Breast epithelium (tissue), 4 donors: ENCODE measurements at places on chromosomes 5 and 9. TPM values are rescaled to one million over a fixed set of nuclear protein-coding genes. Genes with fewer than 3 reads are reported as not detected.
A peak's percentile ranks its signal among the peaks of the same experiment; 100 is the strongest.

The NDUFB6 gene
- 37.4 TPM for total RNA-seq

DNA sequence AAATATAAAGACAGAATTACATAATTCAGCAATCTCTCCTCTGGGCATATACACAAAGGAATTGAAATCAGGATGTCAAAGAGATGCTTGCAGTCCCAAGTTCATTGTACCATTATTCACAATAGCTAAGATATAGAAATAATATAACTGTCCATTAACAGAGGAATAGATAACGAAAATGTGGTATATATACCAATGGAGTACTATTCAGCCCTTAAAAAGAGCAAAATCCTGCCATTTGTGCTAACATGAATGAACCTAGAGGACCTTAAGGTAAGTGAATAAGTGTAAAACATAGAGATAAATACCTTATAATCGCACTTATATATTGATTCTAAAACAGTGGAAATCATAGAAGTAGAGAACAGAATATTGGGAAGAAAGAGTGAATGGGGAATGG lies 7.0 kb downstream of the ST8SIA4 start:
- no peak for DNase-seq

- DNase-seq = peak; percentile 47
Observed at GRCh38 chr9:134627417-134628353, 13.9 kb upstream of the COL5A1 start.

DNA sequence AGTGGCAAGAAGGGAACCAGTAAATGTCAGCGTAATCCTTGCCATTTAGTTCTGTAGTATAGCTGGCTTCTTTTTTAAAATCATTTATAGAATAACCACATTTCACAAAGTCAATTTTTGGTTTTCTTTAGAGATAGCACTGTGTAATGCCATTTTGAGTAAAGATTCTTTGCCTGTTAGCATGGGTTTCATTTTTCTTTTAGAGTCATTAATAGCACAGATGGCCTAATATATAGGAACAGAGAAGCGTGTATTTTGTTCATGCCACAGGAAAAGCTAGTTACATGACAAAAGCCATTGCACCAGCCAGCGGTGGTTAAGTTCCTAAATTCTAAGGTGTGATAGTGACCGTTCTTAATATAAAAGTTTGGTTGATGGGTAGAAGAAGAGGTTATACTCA lies 1363.9 kb downstream of the MAT2B start:
- no peak for DNase-seq

The HBEGF gene
- total RNA-seq = 22.9 TPM

- DNase-seq = no peak
Observed at GRCh38 chr9:17090041-17090440, 44.8 kb upstream of the CNTLN start.

DNA sequence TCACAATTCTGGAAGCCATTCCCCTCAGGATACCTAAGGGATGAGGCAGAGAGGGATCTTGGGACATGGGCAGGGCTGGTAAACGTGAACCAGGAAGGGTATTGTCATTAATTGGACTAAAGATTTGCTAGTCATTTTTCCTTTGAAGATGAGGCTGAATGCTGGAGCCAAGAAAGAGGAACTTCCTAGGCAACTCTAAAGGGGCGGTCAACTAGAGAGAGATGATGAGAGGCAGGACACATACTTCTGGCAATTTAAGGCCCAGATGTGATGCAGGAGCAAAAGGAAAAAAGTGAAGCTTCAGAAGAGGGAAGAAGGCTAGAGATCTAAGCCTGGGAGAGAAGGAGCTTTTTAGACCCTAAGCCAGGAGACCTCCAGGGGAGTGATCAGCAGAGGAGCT lies 5.6 kb downstream of the GBA2 start:
- DNase-seq = no peak

The NEK6 gene
- 31.5 TPM for total RNA-seq

The SH3TC2 gene
- 2.3 TPM for total RNA-seq

DNA sequence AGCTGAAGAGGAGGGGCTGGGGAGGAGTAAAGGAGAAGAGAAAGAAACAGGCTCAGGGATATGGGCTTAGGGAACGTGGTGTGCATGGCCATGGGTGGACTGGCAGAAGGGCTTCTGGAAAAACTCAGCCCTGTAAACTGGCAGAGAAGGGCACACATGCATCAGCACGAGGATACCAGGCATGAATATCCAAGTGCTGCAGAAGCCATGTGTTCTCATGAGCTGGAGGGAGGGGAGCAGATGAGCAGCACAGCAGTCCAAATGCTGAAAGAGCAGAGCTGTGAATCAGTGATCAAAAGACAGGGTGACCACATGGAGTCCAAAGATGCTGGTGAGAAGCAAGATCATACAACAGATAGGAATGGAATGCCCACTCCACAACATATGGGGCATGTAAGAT lies 72.3 kb downstream of the SEMA5A start:
- DNase-seq = no peak

The SLC34A3 gene
- total RNA-seq = not detected
